H1 (cell line): ENCODE measurements at places on chromosomes 2 and 18. TPM values are rescaled to one million over a fixed set of nuclear protein-coding genes. Genes with fewer than 3 reads are reported as not detected.

The SPDYA gene
- total RNA-seq, result 0.27 and 0.35 TPM in 2 replicates

DNA sequence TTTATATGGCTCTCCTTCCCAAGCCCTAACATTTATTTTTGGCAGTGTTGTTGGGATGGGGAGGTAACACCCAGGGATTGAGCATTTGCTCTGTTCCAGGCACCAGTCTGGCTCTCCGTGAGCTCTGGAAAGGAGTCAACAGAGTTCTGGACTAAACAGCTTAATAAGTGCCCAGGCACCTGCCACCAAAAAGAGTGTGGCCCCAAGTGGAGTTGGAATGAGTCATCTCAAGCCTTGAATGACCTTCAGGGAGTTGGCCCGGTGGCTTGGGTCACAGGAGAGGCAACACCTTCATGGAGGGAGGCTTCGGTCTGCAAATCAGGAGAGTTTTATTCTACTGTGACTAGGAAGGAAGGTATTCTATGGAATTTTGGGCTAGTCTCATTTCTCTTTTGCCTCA lies 203.2 kb downstream of the DLGAP1 start:
- DNase-seq, result no peak

The DLX1 gene
- not detected in 2 replicates for total RNA-seq

GRCh38 chr2:146579147-146579930 lies 1265.5 kb upstream of the ACVR2A start:
- DNase-seq, result no peak

DNA sequence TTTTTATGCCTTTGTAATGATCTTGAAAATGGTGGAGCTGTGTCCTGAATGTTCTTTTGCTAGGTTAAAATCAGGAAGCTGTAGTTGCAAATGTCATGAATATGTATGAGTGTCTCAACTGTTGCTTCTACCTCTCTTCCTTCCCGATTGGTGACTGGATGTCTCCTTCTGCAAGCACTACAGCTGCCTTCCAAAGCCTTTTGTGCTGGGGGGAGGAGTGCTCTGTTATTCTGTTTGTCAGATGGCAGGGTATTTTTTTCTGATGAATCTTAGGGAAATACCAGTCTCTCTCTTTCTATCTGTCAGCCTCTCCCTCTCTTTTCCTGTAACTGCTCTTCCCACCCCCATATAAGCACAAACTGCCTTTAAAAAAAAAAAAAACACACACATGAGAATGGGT lies 1396.3 kb upstream of the CELF4 start:
- DNase-seq, result no peak

The POMC gene
- total RNA-seq, result 1.7 and 2.2 TPM in 2 replicates

The SP110 gene
- 7.1 and 8.2 TPM in 2 replicates for total RNA-seq

GRCh38 chr2:150045601-150046000 lies 441.9 kb downstream of the RND3 start:
- no peak for DNase-seq

The NRP2 gene
- total RNA-seq, result 36.9 and 37.8 TPM in 2 replicates
